ENCODE measurements at places on chromosomes 7 and 10. TPM values are rescaled to one million over a fixed set of nuclear protein-coding genes. Genes with fewer than 3 reads are reported as not detected.
A peak's percentile ranks its signal among the peaks of the same experiment; 100 is the strongest.

MSMB gene
- not detected for total RNA-seq

ELFN1 gene
- 0.60 TPM for total RNA-seq

GTF2IRD1 gene
- 12.7 TPM for total RNA-seq

DPYSL4 gene
- total RNA-seq, result not detected

NPFFR1 gene
- not detected for total RNA-seq

CASTOR2 gene
- total RNA-seq, result 4.5 TPM

DNA sequence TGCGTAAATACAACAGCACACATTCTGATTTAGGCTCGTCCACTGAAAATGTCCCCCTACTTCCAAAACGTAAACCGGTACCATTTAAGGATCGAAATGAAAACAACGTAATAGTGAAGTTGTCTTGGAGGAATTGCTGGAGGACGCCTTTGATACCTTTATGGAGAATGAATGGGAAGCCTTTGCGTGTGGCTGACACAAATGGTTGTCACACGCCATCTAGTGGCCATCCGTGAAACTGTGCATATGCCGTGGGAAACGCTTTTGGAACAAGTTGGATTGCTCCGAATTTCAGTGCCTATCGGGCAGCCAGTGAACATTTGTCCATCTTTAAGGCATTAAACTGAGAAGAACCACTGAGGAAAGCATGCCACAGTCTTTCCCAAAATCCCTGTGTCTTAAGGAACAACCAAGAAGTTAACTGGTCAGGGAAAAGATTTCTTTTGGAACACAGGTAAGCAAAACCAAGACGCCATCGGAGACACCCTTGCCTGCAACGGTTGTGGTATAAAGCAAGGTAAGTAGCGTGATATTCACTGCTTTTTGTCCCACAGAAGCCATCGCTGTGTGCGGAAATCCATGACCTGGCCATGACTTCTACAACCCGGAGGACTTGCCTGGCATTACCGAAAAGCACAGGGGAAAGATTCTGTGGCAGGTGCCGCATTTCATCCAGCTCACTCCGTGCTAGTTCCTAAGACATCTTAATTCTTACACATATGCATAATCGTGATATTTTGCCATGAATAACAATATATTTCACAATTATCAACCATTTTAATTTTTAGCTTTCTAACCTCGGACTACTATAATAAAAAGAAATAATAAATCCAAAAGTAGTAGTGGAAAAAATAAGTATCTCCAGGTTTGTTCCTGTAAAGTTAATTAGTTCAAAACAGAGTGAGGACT, 100.6 kb downstream of the FAM204A start:
- peak; percentile 80 for DNase-seq
- no peaks in the 10 kb centered on the region for H3K36me3 ChIP-seq
- H3K4me1 ChIP-seq, result no peaks in the 10 kb centered on the region
- H3K4me3 ChIP-seq, result no peak overlapping the region

- no peaks in the 10 kb centered on the region for H3K36me3 ChIP-seq
- H3K27ac ChIP-seq, result no peak overlapping the region
- H3K27me3 ChIP-seq, result no peaks in the 10 kb centered on the region
- no peak for DNase-seq
- H3K4me1 ChIP-seq, result no peaks in the 10 kb centered on the region
These were observed 658.3 kb downstream of the SUGCT start for GRCh38 chr7:40793132-40793531.

DNA sequence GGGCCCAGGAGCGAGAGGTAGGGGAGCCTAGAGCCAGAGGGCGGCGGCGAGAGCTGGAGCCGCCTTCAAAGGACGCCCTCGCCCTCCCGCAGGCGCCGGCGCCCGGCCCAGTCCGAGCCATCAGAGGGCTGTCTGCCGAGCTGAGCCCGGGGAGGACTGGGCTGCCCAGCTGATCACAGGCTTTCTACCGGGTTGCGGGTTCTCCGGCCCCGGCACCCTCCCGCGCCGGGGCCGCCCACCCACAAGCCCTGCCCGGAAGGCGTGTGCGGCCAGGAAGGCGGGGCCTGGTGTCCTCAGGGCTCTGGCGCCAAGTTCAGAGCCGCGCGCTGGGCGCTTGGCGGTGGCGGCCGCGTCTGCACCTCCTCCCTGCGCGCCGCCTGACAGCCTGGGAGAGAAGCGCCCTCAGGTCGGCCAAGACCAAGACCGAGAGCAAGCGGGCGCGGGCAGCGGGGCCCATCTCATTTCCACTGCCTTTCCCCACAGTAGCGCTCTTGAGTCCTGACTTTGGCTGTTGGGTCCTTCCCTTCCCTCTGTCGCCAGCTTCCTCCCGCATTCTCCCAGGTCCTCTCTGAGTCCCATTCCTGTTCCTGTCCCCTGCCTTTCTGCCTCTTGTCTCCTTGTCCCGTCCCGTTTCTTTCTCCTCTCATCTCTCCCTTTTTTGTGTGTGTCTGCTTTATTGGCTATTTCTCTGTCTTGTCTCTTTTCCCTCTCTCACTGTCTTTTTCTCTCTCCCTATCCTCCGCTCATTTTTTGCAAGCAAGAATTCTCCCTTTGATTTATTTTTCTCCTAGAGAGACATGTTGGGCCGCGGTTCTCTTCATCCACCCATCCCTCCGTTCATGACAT, 60.6 kb upstream of the MSMB start:
- peaks cover 9% of the 10 kb centered on the region for H3K4me1 ChIP-seq
- H3K36me3 ChIP-seq, result no peaks in the 10 kb centered on the region
- H3K27me3 ChIP-seq, result peaks cover 14% of the 10 kb centered on the region
- peak overlapping the region; percentile 69 for H3K4me3 ChIP-seq

- DNase-seq, result no peak
- H3K36me3 ChIP-seq, result no peaks in the 10 kb centered on the region
- no peak overlapping the region for H3K4me3 ChIP-seq
These were observed 2.9 kb downstream of the TECPR1 start for GRCh38 chr7:98249106-98249505.

GRCh38 chr7:119482671-119483070, 790.3 kb upstream of the KCND2 start:
- no peak overlapping the region for H3K27ac ChIP-seq
- DNase-seq, result no peak
- H3K27me3 ChIP-seq, result no peaks in the 10 kb centered on the region
- H3K4me1 ChIP-seq, result no peaks in the 10 kb centered on the region

- no peaks in the 10 kb centered on the region for H3K4me1 ChIP-seq
- DNase-seq, result no peak
- H3K36me3 ChIP-seq, result no peaks in the 10 kb centered on the region
- H3K27me3 ChIP-seq, result no peaks in the 10 kb centered on the region
These were observed 462.9 kb upstream of the ZMIZ1 start for GRCh38 chr10:78605800-78606350.

GRCh38 chr10:72250666-72251065, 23.1 kb upstream of the DDIT4 start:
- peak overlapping the region; percentile 95 for H3K27ac ChIP-seq
- no peaks in the 10 kb centered on the region for H3K27me3 ChIP-seq
- peak; percentile 38 for DNase-seq
- peaks cover 82% of the 10 kb centered on the region for H3K4me1 ChIP-seq

GRCh38 chr7:137084607-137085380, 216.3 kb downstream of the CHRM2 start:
- H3K27ac ChIP-seq, result no peak overlapping the region
- no peak overlapping the region for H3K4me3 ChIP-seq
- H3K36me3 ChIP-seq, result no peaks in the 10 kb centered on the region
- H3K27me3 ChIP-seq, result no peaks in the 10 kb centered on the region
- H3K4me1 ChIP-seq, result peaks cover 19% of the 10 kb centered on the region

DNA sequence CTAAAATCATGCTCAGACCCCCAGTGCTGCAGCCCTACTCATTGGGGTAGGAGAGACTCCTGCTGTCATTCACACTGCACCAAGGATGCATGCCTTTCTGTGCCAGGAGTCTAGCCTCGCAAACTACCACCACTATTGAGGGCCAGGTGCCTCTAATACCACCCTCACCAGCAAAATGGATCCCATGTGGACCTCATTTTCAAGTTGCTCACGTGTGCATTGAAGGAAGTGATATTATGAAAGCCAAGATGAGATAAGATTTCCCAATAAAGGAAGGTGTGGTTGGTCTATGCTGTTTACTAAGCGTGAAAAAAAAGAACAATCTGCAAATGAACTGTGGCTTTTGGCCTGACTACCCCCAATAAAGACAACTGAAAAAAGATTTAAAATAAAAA, 7.2 kb upstream of the LAMTOR4 start:
- H3K36me3 ChIP-seq, result no peaks in the 10 kb centered on the region
- peaks cover 7% of the 10 kb centered on the region for H3K4me1 ChIP-seq
- DNase-seq, result no peak

DNA sequence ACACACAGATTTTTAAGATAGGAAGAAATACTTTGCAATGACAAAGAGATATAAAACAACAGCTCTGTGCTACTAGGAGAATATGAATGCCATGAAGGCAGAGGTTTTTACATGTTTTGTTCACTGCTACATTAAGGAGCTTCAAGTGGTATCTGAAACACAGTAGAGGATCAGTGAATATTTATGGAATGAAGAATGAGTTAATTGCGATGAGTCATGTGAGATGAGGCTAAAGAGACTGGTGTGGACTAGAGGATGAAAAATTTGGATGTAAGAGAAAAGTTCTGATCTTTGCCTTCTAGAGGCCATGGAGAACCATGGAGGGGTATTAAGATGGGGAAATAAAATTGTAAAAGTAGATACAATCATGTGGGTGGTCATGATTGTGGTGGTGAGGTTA, 434.2 kb downstream of the PHTF2 start:
- H3K27me3 ChIP-seq, result no peaks in the 10 kb centered on the region
- no peak overlapping the region for H3K27ac ChIP-seq
- no peak for DNase-seq
- H3K36me3 ChIP-seq, result no peaks in the 10 kb centered on the region
- no peak overlapping the region for H3K4me3 ChIP-seq

GRCh38 chr7:44244282-44244681, 43.5 kb downstream of the YKT6 start:
- H3K27me3 ChIP-seq, result no peaks in the 10 kb centered on the region
- no peaks in the 10 kb centered on the region for H3K4me1 ChIP-seq
- H3K36me3 ChIP-seq, result no peaks in the 10 kb centered on the region
- DNase-seq, result no peak
- no peak overlapping the region for H3K4me3 ChIP-seq

DNA sequence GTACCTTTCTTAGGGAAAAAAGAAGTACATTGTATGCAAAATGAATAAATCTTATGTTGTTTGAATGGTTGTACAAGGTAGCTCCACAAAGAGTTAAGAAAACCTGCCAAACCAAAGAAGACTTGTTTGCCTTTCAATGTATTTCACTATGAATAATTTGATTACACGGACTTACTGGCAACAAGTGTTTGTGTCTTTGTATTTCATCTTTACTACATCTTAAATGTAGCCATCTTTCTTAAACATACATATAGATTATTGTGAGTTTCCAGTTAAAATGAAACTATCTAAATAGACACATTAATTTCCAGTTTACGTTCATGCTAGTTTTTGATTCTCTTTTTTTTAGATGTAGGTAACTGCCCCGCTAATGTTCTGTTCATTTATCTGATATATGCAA, 2.8 kb downstream of the PRKG1 start:
- DNase-seq, result no peak
- peaks cover 17% of the 10 kb centered on the region for H3K4me1 ChIP-seq

GRCh38 chr10:89588671-89589070, 53.3 kb upstream of the SLC16A12 start:
- H3K4me1 ChIP-seq, result no peaks in the 10 kb centered on the region
- no peaks in the 10 kb centered on the region for H3K36me3 ChIP-seq
- H3K27me3 ChIP-seq, result no peaks in the 10 kb centered on the region
- no peak overlapping the region for H3K4me3 ChIP-seq
- DNase-seq, result no peak
- H3K27ac ChIP-seq, result no peak overlapping the region

DNA sequence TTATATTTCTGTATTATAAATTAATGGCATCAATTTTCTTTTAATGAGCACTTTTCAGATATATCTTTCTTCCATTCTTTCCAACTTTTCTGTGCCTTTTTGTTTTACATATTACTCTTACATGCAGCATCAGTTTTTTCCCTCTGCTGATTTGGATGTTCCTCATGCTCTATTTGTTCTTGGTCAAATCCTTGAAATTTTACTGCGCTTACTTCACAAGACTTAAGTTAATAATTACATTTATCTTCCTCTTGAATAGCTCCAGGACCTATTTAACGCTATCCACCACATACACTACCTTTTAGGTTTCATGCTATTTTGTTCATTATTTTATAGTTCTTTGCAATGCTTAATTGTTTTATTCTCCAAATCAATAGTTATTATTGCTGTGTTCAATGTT, 97.6 kb upstream of the CTTNBP2 start:
- DNase-seq, result no peak
- no peaks in the 10 kb centered on the region for H3K36me3 ChIP-seq
- H3K4me3 ChIP-seq, result no peak overlapping the region

DNA sequence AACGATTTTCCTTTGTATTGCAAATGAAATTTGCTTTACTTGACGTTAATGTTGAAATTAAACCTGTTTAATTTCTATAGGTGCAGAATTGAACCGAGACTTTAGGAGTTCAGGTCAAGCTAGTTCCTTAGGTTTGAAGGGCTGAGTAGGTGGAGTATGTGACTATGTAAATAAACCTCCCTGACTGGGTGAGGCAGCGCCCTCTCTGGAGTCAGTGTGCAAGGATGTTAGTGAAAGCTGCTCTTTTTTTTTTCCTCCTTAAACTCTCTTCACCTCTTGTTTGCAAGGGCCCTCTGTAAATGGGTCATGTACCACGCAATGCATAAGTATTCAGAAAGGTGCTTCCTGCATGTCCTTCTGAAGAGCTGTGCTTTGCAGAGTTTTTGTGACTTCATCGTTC, 33.8 kb downstream of the GALNT17 start:
- DNase-seq, result no peak
- H3K4me3 ChIP-seq, result no peak overlapping the region
- no peaks in the 10 kb centered on the region for H3K27me3 ChIP-seq
- H3K27ac ChIP-seq, result no peak overlapping the region
